Stimulated activated naive CD4-positive, alpha-beta T cell (primary cell): ENCODE measurements at places on chromosomes 3 and 15.
A peak's percentile ranks its signal among the peaks of the same experiment; 100 is the strongest.

DNA sequence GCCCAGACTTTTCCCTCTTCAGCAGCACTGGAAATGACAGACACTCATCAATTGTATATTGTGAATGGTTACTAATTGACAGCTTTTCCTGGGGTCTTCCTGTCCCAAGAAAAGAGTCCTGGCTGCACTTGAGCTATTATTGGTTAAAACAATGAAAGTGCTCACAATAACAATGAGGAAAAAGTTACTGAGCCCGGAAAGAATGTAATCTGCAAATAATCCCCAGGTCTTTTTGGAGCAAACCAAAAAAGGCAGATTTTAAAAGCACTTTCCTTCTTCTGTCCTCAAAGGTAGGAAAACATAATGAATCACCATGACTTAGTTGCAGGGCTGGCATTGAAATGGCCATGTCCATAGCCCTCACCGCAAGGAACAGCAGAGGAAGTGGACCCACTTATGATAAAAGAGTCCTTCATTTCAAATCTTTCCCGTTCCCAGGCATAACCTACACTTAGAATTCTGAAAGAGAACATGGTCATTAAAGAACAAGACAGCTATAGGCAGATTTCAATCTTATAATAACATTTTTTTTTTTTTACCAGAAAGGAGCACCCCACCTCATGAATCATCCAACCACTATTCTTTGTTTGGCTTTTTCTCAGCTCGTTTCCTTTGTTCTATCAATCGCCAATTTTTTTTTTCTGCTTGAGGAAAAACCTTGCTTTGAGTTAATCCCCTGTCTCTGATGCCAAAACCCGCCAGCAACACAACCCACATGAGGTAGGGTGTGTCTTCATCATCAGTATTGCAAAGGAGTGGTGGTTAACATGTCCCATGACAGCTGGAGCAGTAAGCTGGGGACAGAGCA, 35.5 kb upstream of the ATP1B3 start:
- DNase-seq, result no peak

DNA sequence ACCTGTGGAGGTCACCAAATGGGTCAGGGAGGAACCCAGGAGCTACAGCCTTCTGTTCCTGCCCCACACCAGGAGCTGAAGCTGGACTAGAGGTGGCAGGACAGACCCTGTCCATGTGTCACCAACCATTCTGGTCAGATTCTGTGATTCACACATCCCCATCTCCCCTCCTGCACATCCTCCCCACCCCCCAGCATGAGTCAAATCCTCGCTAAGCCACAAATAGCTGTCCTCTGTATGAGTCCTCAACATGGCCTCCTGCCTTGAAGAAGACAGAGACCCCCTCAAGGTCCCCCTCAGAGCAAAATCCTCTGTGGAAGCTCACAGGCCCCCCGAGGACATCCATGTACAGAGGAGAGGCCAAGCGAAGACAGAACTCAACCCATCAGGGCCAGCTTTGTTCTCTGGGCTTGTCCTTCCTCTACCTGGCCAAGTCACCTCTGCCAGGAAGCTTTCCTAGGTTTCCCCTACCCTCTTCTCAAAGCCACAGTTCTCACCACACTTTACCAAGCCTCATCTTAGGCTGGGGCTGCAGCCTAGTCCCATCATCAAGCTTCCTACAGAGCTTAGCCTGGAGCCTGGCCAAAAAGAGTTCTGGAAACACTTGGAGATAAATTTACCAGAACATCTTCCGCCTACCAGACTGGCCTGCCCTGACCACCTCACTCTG, 17.1 kb downstream of the CACNA2D2 start:
- DNase-seq, result no peak

DNA sequence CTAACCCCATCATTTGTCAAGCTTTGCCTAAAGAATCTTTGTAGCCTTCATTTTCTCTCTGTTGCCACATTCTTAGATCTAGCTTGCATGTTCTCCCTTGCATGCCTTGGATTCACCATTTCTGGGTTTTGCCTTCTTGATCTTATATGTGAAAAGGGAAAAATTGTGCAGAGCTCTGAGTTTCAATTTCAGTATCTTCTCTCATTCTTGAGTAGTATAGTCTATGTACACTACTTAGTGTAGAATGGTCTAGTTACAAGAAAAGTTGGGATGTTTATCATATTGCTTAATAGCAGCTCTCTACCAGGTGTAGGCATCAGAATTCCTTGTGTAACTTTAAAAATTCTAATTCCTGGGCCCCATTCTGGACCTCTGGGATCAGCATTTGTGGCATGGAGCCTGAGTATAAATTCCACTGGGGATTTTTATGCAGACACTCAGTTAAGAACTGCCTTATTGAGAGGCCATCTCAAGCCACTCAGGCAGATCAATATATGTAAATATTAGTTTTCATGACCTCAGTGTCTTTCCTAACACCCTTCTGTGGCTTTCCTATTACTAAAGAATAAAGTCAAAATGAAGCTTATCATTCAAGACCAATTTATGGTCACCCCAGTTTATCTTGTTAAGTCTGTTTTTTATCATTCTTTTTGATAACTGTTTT, 23.4 kb downstream of the GTF2E1 start:
- DNase-seq, result no peak

DNA sequence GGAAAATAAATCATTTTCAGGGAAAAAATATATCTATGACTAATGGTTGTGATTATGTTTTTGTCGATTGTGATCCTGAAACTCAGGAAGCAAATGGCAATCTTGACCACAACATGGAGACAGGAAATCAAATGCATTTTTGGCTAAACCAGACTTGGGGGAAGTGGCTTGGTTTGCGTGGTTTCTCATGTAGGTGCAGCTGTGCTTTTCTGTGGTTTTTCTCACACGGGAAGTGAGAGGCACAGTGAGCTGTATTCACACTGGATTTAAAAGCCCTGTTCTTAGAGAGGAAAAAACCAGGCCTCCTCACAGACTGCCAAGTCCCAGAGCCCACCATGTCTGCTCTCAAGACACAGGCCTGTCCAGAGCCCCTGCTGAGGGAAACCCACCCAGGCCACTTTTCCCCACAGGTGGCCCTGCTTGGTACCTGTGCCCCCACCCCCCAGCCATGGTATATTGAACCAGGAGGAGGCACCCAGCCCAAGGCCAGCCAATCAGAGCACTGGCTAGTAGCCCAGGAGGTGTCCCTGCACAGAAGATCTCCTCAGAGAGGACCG, 46.1 kb downstream of the BTD start:
- DNase-seq, result peak; percentile 65

DNA sequence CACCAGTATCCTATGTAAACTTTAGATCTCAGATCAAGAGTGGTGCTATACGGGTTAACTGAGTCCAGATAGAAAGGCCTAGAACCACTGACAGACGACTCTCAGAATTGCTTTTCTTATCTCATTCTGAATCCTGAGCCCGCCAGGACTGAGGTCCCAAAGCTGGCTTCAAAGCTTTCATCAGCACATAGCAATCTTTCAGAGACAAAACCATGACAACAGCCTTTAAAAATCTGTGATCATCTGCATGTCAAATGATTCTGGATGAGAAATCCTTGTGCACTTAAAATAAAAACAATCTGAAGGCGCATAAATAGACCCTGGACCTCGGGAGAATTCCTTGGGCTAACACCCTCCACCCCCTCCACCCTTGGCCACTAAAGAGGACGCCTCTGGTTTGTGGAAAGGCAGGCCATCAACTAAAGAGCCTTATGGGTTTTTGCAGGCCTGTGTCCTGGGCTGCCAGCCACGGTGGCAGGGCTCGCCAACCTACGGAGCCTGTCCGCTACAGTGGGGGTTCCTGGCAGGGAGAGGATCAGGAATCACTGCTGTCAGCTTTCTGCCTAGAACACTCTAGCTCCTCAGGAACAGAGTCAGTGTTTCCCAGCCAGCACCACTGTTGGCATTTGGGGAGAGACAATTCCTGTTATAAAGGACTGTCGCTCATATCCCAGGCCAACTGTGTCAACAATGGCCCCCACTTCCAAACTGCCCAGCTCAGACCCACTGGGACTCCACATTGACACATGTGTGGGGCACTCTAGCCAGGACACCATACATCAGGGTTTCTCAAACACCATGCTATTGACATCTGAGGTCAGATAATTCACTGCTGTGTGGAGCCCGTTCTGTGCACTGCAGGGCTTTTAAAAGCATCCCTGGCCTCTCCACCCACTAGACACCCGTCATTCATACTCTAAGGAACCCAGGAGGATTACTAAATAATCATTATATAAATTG, 20.2 kb downstream of the TLE3 start:
- DNase-seq, result no peak

GRCh38 chr15:68440136-68440535, 8.2 kb upstream of the ITGA11 start:
- no peak for DNase-seq

DNA sequence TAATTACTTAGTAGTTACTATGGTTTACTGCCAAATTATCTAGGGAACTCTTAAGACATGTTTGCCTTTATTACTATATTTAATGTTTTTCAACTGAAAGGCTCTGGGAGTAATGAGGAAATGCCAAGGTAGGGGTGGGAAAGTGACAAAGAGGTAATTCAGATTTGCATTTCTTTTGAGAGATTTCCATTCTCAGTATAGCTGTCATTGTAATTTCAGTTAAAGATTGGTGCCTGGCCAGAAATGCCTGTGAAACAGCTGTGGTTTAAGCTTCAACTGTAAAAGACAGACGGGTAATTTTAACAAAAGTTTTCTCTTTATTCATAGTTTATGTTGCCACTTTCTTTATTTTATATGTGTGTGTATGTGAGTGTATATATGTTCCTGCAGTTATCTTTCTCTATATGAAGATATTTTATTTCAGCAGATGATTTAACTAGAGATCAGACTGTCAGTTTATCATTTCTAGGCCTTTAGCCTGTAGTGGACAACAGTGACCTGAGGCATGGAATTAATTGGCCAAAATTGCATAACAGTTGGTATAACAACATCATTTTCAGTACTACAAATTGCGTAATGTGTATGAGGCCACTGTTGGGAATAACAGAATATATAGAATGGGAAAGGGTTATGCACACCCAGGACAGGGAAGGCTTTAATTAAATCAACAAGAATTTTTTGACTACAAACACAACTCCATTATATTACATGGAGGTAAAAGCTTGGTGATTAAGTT, 119.0 kb downstream of the BBX start:
- no peak for DNase-seq

- no peak for DNase-seq
Observed at GRCh38 chr15:61151791-61152190, 77.3 kb downstream of the RORA start.

- no peak for DNase-seq
Observed at GRCh38 chr3:175070946-175071345, 211.8 kb downstream of the NAALADL2 start.

- no peak for DNase-seq
Observed at GRCh38 chr3:4722103-4722502, 229.0 kb downstream of the ITPR1 start.

DNA sequence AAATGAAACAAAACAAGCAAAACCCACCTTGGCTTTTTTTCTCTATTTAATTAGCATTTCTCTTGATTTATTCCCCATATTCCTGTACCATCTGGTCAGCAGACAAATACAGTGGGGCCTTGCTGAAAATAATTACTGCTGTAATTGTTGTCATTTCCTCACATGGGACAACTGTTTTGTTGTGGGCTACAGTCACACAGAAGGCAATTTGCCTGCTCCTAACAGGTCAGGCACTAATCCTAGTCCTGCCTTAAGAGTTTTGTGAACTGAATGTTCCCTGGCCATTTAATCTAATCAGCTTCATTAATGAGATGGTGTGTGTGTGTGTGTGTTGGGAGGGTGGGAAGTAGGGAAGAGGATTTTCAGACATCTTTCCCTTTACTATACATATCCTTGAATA, 11.6 kb downstream of the TRPC1 start:
- no peak for DNase-seq

DNA sequence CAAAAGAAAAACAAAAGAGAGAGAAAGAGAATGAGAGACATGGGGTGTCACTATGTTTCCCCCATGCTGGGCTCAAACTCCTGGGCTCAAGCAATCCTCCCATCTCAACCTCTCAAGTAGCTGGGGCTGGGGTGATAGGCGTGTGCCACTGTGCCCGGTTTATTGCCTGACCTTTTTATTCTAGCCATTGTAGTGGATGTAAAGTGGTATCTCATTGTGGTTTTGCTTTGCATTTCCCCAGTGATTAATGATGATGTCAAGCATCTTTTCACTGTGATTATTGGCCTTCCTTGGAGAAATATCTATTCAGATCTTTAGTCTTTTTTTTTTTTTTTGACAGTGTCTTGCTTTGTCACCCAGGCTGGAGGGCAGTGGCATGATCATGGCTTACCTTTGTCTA, 37.7 kb upstream of the GK5 start:
- DNase-seq, result no peak

GRCh38 chr3:134441821-134442220, 44.0 kb downstream of the ANAPC13 start:
- no peak for DNase-seq

- no peak for DNase-seq
Observed at GRCh38 chr3:155996882-155997281, 123.5 kb upstream of the KCNAB1 start.

- DNase-seq, result no peak
Observed at GRCh38 chr3:105409364-105409763, 42.7 kb downstream of the ALCAM start.

DNA sequence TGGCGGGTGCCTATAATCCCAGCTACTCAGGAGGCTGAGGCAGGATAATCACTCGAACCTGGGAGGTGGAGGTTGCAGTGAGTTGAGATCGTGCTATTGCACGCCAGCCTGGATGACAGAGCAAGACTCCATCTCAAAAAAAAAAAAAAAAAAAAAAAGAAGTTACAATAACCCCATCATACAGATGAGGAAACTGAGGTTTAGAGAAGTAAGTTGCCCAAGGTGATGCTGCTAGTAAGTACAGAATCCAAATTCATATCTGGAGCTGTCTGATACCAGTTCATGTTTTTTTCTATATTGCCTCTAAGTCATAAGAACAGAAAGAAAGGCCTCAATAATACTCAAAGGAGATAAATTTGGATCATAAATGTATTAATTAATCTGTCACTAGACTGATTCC, 40.6 kb downstream of the MCF2L2 start:
- no peak for DNase-seq

- DNase-seq, result no peak
Observed at GRCh38 chr3:124812291-124813265, 74.6 kb downstream of the ITGB5 start.

- DNase-seq, result no peak
Observed at GRCh38 chr3:55030938-55031337, 103.1 kb upstream of the LRTM1 start.

DNA sequence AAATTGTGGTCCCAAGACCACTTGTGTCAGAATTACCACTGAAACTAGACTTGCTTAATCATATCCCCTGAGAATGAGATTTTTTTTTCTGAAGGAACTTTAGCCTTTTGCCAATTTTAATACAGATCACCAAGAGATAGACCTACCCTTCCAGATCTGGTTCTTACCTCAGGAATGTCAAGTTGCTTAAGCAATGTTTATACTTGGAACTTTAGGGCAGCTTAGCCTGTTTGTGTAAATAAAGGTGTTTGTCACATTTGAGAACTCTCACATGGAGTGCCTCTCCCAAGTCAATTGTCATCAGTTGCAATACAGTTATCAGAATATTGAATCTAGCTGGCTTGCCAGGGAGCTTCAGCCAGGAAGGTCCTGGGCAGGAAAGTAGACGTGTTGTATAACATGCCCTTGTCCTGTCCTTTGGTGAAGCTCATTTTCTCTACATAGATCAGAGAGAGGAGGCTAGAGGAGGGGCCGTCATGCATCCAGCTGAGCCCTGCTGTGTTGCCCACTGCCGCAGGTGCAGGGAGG, 3.9 kb downstream of the GPD1L start:
- no peak for DNase-seq

- DNase-seq, result no peak
Observed at GRCh38 chr15:100901296-100901695, 17.9 kb upstream of the LRRK1 start.
